ENCODE measurements at places on chromosomes 5 and 9. TPM values are rescaled to one million over a fixed set of nuclear protein-coding genes. Genes with fewer than 3 reads are reported as not detected.

DNA sequence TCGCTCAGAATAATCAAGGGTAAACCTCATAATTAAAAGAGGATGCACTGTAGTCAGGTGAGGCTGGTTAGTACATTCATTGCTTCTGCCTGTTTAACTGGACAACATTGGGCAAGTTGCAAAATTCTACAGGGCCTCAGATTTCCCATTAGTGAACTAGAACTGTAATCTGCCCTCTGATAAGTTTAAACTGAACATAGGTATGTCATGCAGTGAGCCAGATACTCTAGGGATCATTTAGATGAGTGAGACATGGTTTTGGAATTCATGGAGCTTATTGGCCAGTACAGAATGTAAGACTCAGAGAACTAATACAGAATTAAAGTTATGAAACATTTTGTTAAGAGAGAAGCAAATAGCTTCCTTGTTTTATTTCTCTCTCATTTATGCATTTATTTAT, 35.9 kb downstream of the RNF44 start:
- no peak for DNase-seq

DNA sequence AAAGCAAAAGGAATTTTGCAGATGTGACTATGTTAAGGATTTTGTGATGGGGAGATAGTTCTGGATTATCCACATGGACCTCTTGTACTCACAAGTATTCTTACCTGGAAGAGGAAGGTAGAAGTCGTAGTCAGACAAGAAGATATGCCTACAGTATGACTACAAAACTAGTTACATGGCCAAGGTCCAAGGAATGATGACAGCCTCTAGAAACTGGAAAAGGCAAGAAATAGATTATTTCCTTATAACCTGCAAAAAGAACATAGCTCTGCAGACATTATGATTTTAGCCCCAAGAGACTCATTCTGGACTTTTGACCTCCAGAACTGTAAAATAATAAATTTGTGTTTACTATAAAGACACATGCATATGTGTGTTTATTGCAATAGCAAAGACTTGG, 226.9 kb downstream of the FER start:
- no peak for DNase-seq

GRCh38 chr9:108207561-108208165, 648.1 kb downstream of the ACTL7B start:
- no peak for DNase-seq

DNA sequence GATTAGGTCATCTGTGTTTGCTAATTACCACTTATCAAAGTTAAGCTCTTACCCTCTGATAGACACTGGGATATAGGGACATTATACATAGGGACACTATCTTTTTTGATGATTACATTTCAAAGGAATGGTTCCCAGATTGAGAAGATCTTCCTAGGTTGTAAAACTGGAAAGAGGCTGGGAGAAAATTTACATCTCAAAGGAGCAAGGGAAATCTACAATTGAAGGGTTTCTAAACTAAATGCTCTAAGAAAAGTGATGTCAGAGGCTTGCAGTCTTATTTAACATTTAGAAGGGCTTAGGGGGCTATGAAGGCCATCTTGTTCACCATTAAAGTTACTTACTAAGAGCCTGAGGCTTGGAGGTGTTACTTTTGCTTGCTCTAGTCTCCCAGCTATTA, 242.8 kb downstream of the PRR16 start:
- no peak for DNase-seq

GRCh38 chr9:109256336-109256735, 64.5 kb downstream of the EPB41L4B start:
- no peak for DNase-seq

GRCh38 chr9:110133608-110134210, 74.2 kb downstream of the C9orf152 start:
- no peak for DNase-seq

ADRA1B gene
- not detected for total RNA-seq

DNA sequence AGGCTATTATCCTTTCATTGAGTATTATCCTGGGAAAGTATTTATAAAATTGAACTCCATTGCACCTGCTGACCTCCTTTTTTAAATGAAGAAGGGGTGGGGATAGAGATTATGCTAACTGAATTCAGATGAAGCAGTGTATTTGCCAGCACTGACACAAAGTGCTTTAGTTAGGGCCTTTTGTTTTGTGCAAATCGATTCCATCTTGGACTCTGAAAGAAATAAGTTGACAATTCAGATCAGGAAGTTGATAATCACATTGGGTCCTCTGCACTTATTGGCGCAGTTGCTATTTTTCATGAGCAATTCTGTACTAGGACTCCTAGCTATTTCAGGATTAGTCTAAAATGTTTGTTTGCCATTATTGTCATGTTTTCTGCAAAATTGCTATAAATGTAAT, 101.6 kb upstream of the FSD1L start:
- no peak for DNase-seq

B4GALT1 gene
- total RNA-seq, result 16.1 TPM

DNA sequence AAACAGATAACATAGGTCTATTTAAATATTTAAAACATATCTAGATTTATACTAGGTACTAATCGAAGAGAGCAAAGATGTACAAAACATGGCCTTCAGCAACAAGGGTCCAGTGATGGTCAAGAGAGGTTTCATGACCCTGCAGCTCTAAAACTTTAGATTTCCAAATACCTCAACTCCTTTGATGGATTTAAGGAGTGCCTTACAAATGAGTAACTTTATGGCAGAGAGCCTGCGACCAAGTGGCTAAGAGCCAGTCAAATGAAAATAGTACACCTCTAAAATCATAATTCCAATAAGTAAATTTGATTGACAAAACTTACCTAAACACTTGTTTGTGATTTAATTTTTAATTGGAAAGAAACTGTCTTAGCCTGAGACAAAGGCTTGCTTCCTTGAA, 4.7 kb upstream of the SH3RF2 start:
- DNase-seq, result no peak

- no peak for DNase-seq
These were observed 49.2 kb downstream of the KCTD16 start for GRCh38 chr5:144219869-144220268.

- DNase-seq, result no peak
These were observed 8.9 kb upstream of the AKNA start for GRCh38 chr9:114396558-114397218.

NIPAL4 gene
- total RNA-seq, result not detected

RXFP3 gene
- not detected for total RNA-seq

DNA sequence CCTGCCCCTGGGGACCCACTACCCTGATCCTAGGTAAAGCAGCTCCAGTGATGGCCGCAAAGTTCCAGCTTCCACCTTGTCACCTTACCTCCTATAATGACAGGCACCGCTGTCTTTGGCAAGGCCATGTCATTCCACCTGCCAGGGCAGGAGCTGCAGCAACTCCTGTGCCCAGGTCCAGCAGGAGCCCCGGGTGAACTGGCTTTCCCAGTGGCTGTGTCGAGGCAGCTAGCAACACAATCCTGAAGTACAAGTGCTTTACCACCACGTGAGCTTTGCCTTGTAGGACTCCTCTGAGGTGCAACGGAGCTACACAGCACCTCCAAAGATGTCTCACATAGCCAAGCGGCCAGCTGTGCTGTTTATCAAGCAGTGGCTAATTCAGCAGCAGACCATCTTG, 20.7 kb upstream of the MGAT1 start:
- no peak for DNase-seq

CSF2 gene
- not detected for total RNA-seq

- no peak for DNase-seq
These were observed 69.4 kb upstream of the POU5F2 start for GRCh38 chr5:93810780-93811179.

- DNase-seq, result no peak
These were observed 81.5 kb upstream of the ARAP3 start for GRCh38 chr5:141763541-141763940.

DNA sequence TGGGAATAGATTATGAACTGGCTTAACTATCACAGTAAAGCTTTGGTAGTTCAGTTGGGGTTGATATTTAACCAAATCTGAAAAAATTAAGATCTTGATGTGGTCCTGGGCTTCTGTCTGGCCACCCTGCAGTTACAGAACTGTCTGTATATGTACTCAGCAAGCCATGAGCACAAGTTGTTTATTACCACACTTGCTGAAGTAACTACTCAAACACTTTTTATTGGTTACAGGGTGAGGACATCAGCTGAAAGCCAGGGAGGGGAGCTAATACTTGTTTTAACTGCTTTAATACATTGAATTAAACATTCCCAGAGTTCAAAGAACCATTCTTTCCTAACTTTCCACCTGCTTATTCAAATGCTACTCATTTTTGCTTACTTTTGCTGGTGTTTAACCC, 29.4 kb upstream of the KCNN2 start:
- DNase-seq, result no peak

IL13 gene
- total RNA-seq, result not detected

DNA sequence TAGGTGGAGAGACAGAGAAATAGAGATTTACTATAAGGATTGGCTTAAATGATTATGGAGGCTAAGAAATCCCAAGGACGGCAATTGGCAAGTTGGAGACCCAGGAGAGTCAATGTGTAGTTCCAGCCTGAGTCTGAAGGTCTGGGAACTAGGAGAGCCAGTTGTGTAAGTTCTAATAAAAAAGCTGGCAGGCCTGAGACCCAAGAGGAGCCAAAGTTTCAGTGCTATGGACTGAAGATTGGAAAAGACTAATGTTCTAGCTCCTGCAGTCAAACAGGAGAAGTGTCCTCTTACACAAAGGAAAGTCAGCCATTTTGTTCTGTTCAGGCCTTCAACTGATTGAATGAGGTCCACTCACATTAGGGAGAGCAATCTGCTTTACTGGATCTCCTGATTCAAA, 50.0 kb downstream of the NMUR2 start:
- no peak for DNase-seq

- DNase-seq, result no peak
These were observed 574.7 kb upstream of the MEF2C start for GRCh38 chr5:89457411-89458331.

MAN2A1 gene
- total RNA-seq, result 78.0 TPM

HMMR gene
- total RNA-seq, result 37.9 TPM

DNA sequence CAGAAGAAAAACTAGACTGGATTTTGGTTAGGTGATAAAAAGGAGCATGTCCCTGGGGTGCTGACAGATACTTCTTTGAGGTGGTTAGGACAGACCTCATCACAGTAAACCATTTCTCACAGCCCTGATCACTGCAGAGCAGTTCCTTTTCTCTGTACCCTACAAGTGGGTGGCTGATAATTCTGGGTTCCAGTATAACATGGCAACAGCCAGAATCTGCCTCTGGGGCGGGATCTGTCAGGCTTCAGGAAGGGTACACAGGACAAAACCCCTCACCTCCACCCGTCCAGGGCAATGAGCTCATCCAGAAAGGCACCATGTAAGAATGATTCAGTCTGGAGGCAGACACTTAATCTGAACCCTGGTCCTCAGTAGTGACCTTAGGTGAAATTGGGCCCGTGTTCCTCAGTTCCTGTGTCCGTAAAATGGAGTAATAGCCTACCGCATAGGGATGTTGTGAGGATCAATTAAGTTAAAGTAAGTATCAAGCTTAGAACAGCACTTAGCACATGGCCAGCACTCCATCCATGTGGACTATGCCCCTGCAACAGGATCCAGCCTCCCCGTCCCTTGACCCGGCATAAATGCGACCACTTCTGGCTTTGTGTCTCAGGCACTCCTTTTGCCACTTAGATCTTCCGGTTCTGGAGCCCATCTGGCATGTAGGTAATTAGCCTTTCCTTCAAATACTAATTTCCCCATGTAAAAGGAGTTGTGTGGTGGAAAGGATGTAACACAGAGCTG, 129.2 kb downstream of the LHFPL2 start:
- DNase-seq, result no peak

NTNG2 gene
- 0.52 TPM for total RNA-seq

DNA sequence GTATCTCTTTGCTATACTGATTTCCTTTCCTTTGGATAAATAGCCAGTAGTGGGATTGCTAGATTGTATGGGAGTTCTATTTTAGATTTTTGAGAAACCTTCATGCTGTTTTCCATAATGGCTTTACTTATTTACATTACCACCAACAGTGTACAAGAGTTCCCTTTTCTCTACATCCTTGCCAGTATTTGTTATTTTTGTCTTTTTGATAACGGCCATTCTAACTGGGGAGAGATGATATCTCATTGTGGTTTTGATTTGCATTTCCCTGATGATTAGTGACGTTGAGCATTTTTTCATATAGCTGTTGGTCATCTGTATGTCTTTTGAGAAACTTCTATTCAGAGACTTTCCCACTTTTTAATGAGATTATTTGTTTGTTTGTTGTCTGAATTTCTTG, 25.8 kb downstream of the NADK2 start:
- no peak for DNase-seq

DNA sequence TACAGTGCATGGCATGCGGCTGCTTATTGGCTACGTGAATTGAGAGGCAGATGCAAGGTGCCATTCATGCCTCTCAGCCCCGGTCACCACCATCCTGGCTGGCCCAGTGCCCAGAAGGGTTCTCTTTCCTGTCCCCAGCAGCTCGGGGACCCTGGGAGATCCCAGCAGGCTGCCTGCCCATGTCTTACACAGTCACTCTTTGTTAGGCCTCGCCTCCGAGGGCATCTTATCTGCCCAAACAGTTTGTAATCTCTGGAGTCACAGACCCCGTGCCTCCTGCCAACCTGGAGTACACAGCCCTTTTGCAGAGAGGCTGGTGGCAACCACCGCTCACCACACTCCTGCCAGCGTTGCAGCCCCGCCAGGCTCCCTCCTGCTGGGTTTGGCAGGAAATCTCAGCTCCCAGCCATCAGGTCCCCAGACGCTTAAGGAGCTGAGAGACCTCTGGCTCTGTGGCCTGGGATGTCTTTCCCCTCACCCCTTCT, 7.0 kb upstream of the AK1 start:
- DNase-seq, result no peak

All from H9 (cell line).